ENCODE measurements at places on chromosomes 2 and 18.

DNA sequence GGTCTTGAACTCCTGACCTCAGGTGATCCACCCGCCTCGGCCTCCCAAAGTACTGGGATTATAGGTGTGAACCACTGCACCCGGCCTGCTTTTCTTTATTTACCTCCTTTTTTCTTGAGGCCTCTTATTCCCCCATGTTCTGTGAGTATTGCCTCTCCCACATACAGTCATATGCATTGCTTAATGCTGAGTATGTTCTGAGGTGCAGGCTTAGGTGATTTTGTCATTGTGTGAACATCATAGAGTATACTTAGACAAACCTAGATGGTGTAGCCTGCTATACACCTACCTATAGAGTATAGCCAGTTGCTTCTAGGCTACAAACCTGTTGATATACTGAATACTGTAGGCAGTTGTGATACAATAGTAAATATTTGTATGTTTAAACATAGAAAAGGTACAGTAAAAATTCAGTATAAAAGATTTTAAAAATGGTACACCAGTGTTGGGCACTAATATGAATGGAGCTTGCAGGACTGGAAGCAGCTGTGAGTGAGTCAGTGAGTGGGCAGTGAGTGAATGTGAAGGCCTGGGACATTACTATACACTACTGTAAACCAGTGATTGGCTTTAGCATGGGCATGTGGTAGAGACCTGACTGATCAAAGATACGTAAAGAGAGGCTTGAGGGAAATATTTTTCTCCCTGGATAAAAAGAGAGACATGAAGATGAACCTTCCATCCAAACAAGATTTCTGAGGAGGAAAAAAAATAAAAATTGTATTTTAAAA is 17.6 kb downstream of the SLC39A10 start:
- no peak for DNase-seq

DNA sequence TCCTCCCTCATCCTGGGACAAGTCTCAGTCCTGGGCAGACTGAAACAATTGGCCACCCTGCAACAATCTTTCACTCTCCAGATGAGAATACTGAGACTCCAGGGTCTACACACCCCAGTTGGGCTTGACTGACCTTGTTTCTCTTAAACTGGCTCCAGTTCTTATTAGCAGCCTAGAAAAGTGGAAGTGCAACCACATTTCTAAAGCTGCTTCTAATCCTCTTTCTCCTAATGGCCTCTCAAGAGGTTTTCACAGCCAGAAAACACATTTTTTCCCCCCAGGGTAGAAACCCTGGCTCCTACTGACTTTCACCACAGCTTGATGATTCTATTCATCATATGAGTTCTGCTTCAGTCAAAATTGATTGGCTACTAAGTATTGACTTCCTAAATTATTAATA is 45.8 kb downstream of the SLC4A5 start:
- DNase-seq: no peak

DNA sequence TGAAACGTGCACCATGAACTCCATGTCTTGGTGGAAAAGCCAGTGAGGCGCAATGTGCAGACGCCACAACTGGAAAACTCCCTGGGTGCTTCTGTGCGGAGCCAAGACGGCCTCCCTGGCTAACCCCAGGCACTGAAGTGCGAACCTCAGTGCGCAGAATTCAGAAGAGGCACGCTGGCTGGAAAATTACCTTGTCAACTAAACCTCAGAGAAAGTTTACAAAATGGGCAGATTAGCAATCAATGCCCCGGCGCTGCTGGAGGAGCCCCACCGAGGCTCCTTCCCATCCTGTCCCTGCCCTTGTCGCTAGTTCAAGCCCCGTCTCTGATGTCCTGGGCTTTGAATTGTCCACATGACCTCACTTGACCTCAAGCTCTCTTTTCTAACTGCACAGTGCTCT is 22.2 kb downstream of the SNORC start:
- DNase-seq: no peak

DNA sequence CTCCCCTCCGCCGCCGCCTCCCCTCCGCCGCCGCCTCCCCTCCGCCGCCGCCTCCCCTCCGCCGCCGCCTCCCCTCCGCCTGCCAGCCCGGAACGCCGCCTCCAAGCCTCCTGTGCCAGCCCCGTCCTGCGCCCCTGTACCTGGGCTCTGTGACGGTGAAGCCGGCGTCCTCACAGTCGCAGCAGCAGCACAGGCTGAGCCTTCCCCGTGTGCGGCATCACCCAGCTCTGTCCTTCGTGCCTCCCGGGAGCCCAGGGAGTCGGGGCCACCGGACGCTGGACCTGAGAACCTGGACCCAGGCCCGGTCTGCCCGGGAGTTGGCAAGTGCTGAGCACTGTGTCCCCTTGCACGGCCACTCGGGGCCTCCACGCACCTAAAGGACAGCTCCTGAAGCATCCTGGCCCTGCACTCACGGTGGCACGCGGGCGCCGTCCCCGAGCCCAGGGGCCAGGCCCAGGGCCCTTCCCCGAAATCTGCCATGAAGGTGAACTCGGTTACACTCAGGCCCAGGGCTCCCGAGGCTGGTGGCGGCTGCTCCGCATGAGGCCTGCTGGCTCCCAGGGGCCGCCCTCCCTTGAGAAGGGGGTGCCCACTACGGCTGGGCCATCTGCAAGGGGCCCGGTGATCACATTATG is 32.9 kb downstream of the RTP5 start:
- no peak for DNase-seq

- no peak for DNase-seq
Measured at GRCh38 chr2:118250001-118250400, 161.7 kb downstream of the INSIG2 start.

- DNase-seq: no peak
Measured at GRCh38 chr2:84131278-84131830, 327.7 kb downstream of the SUCLG1 start.

GRCh38 chr2:40244675-40245074 is 207.2 kb downstream of the SLC8A1 start:
- peak; percentile 15 for DNase-seq

DNA sequence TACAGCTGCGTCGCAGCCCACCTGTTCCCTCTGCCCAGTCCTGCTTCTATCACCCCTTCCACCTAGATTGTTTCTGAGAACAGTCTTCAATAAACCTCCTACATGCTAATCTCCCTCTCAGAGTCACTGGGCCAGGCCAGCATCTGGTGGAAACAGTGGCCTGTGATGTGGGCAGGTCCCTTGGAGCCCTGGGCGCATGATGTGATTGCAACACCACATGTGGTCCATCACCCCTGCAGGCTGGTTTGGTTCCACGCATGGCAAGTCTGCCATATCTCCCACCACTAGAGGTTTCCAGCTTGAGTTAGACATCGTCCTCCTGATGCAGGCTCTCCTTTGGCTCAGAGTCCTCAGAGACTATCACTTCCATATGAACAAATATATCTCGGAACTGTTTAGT is 83.5 kb downstream of the PRKCE start:
- DNase-seq: no peak

- DNase-seq: no peak
Measured at GRCh38 chr2:2566396-2567323, 235.6 kb upstream of the MYT1L start.

DNA sequence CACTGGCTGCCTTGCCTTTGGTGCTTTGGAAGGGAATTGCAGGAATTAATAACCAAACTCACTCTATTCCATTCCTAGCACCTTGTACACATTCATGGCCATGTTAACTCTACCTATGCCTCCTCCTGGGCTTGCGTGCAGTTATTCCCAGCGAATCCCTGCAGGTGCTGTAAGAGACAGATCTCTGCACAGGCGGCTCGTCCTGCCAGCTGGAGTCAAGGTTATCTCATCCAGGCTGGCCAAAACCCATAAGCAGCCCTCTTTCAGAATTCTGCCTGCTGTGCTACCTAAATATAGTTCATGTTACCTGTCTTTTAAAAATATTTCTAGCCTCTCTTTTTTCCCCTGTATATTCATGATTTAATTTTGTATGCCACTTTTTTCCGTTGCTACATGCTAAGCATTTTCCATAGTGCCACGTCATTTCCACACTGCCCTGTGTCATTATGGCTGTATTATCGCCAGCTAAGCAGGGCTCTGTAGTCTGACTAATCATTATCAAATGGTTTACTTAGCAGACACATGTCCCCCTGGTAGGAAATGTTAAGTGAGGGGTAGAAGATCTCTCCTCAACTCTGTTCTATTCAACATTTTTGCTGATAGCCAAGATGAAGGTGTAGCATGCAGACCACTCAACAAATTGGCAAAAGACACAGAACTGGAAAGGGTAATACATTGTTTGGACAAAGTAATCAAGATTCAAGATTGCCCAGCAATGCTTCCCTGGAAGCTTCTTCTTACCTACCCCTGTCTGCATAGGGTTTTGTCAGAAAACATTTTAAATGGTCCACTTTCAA is 79.7 kb upstream of the TAF1B start:
- no peak for DNase-seq

DNA sequence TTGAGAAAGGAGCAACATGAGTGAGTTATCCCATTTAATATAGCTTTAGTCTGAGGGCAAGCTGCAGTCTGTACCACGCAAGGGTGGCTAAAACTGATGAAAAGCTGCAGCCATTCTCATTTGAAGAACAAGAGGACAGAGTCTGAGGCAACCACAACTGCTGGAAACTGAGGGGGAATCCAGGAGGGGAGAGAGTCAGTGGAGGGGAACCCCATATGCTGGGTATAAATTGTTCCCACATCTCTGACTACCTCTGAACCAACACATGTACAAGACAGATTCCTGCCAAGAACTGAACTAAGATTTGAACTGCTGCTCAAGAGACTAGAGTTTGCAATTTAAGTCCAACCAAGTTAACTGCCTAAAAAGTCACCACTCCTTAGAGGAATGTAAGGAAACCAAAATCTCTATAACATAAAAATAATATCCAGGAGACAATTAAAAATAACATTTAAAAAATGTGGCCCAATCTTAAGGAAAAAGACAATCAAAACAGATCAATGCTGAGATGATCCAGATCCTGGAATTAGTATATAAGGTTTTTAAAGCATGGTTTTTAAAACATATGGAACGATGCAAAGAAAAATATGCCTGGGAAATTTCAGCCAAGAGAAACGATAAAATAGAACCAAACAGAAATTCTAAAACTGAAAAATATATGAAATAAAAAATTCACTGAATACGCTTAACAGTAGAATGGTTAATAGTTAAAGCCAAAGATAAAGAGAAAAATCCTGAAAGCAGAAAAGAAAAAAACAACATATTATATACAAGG is 11.2 kb downstream of the CWC22 start:
- no peak for DNase-seq

DNA sequence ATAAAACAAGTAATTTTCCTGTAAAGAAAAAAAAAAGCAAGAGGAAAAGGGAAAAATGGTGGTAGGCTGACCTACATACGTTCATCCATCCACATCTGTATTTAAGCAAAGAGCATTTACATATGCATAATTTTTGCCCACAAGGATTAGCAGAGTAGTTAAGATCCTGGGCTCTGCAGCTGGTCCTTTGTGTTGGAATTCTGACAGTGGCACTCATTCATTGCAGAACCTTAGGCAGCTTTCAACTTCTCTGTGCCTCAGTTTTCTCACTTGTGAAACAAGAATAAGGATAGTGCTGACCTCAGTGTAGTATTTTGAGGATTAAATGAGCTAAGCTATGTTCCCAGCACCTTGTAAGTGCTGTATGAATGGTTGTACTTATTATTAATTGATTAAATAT is 211.3 kb downstream of the ARL4C start:
- DNase-seq: no peak

- DNase-seq: no peak
Measured at GRCh38 chr2:26898480-26899078, 50.6 kb downstream of the DPYSL5 start.

DNA sequence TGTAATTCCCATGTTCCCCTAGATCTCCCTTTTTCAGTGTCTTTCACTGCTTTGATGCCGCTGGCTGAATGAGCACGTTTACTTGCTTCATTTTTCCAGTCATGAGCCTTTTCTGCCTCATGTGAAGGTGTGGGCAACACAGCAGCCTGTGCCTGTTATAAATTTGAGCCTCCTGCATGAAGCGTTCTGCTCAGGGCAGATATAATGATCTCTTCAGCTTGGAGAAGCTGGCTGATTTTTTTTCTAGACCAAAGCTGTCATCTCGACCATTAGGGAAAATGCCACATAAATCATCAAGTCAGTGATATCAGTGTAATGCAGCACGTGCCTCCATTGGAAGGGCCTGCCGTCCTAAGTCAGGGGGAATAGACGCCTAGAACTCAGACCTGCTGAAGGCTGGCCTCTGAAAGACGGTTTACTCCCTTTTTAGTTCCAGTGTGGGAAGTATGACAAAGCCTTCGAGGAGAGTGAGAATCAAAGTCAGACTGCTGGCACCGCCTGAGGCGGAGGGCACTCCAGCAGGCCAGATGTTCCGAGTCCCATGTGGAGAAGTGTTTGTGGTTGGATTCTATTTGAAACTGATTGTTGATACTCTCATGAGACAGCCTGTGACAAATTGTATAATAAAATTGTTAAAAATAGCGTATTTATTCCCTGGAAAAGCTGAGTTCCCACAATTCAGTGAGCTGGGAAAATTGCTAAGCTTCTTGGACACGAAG is 196.5 kb downstream of the MYO1B start:
- no peak for DNase-seq

DNA sequence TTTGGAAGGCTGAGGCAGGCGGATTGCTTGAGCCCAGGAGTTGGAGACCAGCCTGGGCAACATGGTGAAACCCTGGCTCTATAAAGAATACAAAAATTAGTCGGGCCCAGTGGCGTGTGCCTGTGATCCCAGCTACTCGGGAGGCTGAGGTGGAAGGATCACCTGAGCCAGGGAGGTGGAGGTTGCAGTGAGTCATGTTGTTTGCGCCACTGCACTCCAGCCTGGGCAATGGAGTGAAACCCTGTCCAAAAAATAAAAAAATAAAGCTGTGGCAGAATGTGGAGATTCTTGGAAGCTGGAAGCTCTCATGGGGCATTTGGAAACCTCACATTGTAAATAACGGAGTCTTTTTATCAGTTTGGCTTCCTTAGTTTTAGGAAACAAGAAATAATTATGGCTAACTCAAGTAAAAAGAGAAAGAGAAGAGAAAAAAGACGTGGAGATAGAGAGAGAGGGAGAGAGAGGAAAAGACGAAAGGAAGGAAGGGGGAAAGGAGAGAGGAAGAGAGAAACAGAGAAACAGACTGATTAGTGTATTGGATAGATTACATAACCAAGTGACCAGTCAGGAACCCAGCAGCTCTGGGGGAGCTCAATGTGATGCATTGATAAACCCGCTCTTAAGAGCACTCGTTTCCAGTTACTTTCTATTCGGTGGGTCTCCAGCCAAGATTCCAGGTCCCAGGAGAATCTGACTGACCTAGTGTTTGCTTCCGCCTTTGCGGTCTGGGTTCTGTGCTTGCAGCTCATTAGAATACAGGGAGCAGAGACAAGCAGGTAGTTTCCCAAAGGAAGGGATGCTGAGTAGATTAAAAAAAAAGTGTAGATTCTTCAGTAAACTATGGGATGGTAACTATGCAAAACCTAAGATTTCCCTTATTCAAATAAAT is 1.1 kb upstream of the SPAST start:
- peak; percentile 72 for DNase-seq

DNA sequence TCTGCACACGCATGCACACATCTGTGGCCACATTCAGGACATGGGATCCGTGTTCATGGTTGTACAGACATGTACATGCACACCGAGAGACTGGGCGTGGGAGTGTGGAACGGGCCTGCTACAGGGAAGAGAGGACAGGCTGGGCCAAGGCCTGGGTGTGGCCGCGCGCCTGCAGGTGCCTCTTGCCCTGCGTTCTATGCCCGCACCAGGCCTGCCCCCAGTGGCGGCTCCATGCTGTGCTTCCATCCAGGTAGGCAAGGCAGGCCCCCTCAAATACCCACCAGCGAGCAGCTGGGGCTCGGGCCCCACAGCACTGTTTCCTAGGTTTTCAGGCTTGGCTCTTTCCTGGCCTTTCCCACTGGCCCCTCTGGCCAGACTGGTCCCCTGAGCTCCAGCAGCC is 15.5 kb upstream of the PTMA start:
- no peak for DNase-seq

GRCh38 chr2:64716569-64716968 is 62.9 kb upstream of the SERTAD2 start:
- no peak for DNase-seq
